ENCODE measurements at places on chromosomes 3 and 15.

DNA sequence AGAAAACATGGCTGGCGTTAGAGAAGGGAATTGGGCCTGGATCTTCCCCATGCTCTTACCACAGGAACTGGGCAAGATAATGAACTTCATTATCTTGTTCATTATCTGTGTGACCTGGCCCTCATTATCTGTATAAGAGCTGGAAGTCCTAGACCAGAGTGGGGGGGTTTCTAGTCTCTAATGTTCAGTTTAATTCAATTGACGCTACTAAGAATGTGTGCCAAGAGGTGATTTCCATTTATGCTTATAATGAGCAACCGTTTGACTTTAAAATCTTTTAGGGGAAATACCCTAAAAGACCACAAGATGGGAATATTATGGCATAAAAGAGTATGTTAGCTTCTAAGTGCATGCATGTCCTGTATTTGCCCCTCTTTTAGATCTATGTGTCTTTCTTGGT is 59.1 kb upstream of the CSTA start:
- peak; percentile 29 for DNase-seq

DNA sequence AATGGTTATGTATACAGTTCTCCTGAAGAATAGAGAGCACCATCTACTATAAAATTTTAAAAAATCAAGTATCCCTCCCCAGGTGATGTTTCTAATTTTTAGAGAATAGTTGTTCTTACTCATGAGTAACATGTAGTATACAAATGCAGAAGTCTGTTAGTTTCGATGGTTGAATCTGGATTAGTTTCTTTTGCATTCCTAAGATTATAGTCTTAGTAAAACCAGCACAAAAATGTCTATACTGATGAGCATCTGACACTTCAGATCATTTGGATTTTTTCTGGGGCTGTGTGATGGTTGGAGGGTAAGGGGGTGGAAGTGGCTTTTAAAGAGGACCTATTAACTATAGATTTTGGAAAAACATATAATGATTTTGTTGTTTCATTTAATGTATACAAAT is 167.3 kb upstream of the SGO1 start:
- DNase-seq, result no peak

- no peak for DNase-seq
Measured at GRCh38 chr3:39502838-39503145, 35.3 kb downstream of the MOBP start.

GRCh38 chr15:29126821-29127461 is 142.7 kb downstream of the NSMCE3 start:
- peak; percentile 28 for DNase-seq

- DNase-seq, result no peak
Measured at GRCh38 chr15:35725353-35725752, 179.4 kb upstream of the DPH6 start.

DNA sequence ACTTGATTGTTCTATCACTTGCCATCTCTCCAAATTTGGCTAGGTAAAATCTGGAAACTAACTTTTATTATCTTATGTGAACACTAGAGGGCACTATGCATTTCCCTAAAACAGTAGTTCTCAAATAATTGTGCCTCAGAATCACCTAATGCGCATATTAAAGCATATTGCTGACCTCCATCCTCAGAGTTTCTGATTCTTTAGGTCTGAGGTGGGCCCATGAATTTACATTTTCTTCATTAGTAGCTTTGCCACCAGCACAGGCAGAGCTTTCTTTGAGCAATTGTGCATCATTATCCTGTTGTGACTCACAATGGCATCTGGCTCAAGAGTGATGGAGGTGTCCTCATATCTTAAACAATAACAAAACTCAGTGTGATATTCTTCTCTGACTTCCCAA is 17.5 kb upstream of the BCHE start:
- peak; percentile 10 for DNase-seq

DNA sequence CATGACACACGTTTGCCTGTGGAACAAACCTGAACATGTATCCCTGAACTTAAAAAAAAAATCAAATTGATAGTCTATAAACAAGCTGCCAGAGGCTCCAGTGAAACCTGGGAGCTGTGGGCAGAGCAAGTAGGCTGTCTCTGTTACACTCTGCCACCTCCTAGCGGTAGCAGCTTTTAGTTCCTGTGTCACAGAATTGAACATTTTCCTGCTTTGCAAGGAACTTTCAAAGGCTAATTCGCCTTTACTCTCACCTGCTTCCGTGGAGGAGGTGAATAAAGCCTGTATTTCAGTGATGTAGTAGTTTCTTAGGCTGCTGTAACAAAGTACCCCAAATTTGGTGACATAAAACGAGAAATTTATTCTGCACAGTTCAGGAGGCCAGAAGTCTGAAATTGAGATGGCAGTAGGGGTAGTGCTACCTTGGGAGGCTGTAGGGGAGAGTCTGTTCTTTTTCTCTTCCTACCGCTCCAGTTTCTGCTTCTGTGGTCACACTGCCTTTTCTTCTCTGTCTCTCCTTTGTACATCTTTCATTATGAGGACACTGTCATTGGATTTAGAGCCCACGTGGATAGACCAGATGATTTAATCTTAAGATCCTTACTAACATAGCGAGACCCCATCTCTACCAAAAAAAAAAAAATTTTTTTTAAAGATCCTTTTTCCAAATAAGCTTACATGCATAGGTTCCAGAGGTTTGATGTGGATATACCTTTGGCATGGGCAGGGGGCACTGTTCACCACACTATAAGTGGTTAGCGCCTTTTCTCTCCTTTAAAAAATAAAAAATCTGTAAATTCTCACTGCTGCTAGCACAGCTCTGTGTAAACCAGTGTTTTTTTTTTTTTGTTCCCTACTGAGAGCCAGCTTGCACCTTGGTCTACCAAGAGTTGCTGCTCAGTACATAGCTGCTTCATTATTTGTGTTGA is 25.3 kb downstream of the FBXO22 start:
- peak; percentile 39 for DNase-seq

- no peak for DNase-seq
Measured at GRCh38 chr3:60770532-60770931, 480.7 kb downstream of the FHIT start.

- no peak for DNase-seq
Measured at GRCh38 chr15:90553248-90553745, 23.6 kb downstream of the CRTC3 start.

DNA sequence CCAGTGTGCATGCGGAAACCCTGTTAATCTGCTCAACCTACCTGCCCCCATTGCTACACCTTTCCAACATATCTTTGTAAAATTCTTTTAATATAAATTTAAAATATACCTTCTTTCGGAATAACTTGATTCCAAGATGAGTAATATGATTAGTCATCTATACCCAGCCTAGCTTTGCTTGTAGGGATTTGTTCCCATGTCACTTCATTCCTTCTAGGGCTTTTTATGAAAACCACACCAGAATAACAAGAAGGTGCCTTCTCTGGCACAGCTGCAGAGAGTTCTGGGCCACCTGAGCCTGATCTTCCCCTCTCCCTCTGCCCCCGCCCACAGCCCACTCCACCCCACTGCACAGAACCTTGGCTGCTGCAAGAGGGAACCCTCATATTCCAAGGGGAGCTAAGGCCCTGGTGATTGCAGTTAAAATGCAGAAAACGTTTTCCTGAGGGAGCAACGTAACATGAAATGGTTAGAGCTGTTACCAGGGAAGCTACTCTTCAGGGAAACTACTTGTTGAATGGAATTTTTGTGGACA is 38.6 kb upstream of the HACD2 start:
- DNase-seq, result no peak

DNA sequence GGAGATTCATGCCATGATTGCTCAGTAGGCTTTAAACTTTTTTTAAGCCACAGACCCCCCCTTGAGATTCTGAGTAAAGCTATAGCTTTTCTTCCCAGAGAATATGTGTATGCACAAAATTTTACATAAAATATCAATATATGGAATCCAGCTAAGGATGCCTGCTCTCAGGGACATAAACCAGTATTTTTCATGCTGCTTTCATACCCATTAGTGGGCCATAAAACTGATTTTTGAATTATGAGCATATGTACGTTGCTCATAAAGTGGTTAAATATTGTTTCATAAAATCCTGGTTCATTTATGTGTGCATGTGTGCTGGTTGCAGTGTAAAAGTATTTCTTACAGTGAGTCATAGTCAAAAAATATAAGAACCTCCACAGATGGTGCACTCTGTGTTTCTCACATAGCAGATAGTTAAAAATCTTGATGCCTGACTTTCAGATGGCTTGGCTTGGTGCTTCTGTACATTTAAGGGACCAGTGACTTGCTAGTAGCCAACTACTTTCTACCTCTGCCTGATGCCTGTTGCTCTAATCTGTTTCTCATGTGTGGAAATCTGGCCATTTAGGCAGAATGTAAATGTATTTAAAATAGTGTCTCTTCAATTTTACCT is 71.9 kb downstream of the ARHGEF26 start:
- DNase-seq, result no peak

DNA sequence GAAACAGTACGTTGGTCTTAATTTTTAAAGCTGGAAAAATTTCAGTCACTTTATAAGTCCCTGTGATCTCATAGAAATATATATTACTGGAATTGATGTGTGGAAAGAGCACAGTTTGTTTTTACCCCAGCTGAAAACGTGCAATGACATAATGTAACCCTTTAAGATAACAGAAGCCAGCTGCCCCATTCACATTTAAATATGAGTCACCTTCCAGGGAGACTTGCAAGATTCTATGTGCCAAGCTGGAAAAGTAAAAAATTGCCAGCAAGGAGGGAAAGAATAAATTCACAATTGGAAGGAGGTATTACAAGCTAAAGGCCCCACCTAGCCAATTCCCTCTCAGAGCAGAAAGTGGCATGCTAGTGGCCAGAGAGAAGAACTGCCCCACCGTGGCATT is 50.2 kb downstream of the SAMMSON start:
- no peak for DNase-seq
